ENCODE measurements at places on chromosomes 4 and X.

- no peak for DNase-seq
Measured at GRCh38 chr4:14262221-14262620, 634.7 kb upstream of the BOD1L1 start.

DNA sequence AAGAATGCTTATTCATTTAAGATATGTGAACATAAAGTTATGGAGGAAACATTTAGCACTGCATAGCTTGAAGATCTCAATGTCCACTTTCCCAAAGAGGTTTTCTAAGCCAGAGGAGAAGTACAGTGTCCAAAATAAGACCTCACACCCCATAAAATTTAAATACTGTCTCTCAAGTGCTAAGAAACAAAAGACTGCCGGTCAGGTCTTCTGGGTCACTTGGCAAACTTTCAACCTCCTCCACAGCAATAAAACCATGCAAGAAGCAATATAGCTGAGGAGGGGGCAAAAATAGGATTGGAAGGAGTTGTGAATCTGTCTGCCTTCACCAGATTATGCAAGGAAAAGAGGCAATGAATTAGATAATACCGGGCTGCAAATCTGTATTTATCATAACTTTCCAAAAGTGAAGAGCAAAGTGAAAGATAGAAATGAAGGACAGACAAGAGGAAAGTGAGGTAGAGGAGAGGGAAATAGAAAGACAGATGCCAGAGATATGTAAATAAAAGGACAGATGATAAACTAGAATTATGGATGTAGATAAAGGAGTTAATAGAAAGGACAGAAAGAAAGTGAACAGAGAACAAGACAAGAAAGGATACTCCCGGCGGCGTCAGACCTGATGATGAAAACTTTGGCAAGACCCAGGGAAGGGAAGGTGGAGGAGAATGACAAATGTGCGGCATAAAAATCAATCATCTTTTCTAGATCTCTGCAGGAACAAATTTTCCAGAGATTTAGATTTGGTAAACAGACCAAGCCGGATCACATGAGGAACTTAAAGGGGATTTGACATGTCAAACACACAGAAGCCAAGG is 152.7 kb upstream of the FAM241A start:
- no peak for DNase-seq

DNA sequence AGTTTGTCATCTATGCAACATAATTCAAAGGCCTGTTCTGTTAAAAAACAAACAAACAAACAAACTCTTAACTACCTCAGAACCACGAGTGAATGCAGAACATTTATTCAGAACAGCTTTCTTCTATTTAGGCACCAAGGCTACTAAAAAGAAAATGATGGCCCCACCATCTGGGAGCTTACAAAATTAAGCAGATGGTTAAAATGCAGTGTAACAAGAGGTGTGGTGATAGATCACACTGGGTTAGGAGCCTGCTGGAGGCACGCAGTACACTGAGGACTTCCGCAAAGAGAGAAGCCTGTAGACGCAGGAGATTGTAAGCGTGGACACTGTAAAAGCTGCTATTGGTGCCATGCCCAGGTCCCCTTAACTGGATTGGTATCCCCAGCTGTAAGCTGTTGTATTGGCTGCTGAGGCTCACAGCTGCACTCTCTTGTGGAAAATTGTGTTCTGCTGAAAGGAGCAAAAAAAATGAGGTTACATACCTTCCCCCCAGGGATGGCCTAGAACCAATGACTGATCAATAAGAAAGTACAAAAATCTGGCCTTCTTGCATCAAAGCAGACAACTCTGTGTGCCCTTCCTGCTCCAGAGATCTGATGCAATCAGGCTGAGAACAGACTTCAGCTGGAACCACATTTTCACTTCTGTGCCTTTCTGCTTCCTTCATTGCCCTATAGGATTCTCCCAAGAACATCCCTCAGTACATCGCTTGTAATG is 60.0 kb downstream of the SHROOM3 start:
- no peak for DNase-seq

GRCh38 chrX:135543924-135544323 is 23.5 kb downstream of the INTS6L start:
- no peak for DNase-seq

- DNase-seq, result no peak
Measured at GRCh38 chr4:79163981-79164490, 161.8 kb downstream of the NAA11 start.

GRCh38 chr4:140861359-140862176 is 105.4 kb upstream of the TBC1D9 start:
- peak; percentile 53 for DNase-seq

DNA sequence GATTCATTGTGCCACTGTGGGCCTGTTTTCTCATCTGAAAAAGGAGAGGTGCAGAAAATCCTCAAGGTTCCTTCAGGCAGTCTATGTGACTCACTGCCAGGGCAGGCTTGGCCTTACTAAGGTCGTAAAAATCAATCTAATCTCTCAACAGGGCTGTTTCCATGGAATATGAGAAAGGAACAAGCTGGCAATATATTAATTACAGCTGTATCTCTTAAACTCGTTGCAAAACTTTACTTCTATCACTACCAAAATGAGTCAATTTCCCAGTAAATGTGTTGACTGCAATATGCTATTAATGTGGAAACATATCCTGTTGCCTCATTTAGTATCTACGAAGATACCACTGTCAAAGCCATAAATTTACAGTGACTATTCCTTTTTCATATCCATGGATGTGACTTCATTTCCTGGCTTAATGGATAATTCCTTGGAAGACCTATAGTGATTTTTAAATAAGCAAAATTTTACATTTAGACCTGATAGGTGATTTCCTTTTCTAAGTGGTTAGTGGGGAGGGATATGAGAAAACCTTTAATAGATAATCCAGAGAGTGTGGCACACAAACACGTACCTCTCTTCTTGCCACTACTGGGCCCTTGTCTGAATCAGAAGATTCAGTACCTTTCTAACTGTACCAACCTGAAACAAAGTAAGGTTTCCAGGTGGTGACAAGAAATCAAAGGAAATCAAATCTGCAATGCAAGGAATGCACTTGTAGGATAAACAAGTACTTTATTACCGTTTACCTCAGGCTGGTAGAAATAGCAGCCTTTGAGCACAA is 127.4 kb upstream of the FTHL17 start:
- DNase-seq, result no peak

DNA sequence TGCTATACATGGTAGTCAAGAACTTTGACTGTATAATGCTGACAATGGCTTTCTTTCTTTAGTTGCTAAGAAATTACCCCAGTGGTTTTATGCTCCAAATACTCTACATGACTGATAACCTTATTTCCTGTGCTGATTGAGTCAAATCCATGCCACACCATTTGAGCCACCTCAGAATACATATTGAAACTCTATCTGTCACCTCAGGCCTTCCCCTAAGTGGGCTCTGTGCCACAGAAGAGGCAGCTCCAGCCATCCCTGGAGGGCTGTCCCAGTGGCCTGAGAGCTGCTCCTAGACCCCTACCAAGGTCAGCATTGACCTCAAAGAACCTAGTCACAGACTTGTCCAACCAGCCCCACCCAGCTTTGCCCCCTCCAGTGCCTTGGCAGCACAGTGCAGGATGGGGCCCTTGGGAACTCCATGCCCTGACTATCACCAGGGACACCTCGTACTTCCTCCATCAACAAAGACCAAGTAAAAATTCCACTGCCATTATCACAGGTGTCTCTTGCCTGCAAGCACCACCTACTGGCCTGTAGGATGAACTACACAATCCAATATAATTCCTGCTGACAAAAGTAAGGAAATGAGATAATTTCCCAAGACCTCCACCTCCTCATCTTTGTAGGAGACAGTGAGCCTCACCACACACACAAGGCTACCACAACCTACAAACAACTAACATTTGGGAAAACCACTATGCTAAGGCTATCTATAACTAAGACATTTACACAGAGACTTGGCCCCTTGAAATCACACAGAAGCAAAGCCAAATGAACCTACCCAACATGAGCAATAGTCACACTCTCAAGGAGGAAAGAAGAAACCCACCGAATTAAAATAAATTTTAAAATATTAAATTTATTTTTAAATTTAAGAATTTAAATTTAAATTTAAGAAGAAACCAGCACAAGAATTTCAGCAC is 239.9 kb downstream of the NKX6-1 start:
- DNase-seq, result no peak

- no peak for DNase-seq
Measured at GRCh38 chrX:154505734-154506133, 10.3 kb downstream of the FAM3A start.

GRCh38 chrX:49915361-49916222 is 6.8 kb upstream of the CLCN5 start:
- DNase-seq, result peak; percentile 34

- no peak for DNase-seq
Measured at GRCh38 chr4:123941306-123941705, 544.7 kb downstream of the SPRY1 start.

GRCh38 chr4:8165374-8165896 is 6.8 kb upstream of the ABLIM2 start:
- DNase-seq, result no peak

- no peak for DNase-seq
Measured at GRCh38 chrX:104411800-104412199, 154.2 kb upstream of the IL1RAPL2 start.

- no peak for DNase-seq
Measured at GRCh38 chr4:24650849-24651640, 66.7 kb upstream of the DHX15 start.

DNA sequence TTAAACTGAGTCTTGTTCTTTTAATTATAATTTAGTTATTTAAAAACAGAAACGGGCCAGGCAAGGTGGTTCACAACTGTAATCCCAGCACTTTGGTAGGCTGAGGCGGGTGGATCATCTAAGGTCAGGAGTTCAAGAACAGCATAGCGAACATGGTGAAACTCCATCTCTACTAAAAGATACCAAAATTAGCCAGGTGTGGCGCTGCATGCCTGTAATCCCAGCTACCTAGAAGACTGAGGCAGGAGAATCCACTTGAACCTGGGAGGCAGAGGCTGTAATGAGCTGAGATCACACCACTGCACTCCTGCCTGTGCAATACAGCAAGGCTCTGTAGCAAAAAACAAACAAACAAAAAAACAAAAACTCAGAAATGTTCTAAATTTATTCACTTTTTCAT is 852.9 kb downstream of the TECRL start:
- no peak for DNase-seq

- DNase-seq, result no peak
Measured at GRCh38 chr4:122689972-122690371, 42.5 kb upstream of the BBS12 start.

DNA sequence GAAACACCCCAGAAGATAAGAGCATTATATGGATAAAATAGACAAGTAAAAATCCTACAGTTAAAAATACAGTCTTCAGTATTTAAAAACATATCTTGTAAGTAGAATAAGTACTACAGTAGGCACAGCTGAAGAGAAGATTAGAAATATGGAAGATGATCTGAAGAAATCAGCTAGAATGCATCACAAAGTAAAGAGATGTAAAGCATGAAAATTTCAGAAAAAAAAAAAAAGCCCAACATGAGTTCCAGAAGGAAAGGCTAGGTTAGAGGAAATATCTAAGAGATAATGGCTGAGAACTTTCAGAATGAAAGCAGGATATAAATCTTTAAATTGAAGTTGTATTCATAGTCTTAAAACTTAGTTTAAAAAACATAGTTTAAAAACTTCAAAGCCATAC is 21.0 kb downstream of the EPGN start:
- DNase-seq, result no peak

DNA sequence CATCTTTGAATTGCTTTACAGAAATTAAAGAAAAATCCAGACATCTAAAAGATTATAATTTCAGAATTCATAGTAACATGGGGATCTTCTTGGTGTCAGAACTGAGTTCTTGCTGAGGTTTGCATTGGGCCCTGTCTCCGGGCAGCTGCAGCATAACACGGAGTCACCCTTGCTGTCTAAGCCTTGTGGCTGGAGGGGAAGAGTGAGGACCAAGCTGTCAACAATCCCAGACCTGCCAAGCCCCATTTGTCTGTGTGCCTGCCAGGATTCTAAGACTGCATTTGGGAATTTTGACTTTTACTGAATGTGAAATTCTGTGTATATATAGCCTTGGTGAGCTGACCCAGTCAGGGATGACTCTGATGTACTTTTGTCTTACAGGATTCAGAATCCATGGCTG is 25.2 kb upstream of the NAP1L5 start:
- no peak for DNase-seq

DNA sequence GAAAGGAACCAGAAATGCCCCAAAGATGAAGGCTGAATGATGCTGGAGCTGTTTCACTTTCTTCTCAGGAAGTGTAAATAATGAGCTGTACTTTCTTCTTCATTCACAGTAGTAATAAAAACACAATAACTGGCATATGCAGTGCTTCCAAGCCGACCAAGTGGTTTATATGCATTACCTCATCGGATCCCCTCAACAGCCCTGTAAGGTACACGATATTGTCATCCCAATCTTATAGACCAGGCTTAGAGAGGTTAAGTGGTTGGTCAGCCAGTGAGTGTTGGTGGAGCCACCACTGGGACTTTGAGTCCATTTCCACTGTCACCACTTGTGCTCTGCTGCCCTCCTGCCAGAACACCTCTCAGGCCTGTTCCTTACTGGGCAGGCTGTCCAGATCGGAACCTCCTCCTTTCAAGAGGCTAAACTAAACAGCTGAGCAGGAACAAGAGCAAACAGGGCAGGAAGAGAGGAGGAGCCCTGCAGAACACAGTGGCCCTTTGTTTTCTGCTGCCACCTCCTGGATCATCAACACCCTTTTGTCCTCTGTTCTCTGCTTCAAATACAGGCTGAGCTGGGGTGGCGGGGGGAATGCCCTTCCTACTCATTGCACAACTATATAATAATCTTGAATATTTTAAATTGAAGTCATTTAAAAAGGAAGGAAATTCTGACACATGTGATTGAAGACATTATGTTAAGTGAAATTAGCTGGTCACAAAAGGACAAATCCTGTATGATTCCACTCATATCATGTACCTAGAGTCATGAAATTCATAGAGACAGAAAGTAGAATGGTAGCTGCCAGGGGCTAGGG is 112.5 kb upstream of the ATP6AP2 start:
- peak; percentile 25 for DNase-seq

DNA sequence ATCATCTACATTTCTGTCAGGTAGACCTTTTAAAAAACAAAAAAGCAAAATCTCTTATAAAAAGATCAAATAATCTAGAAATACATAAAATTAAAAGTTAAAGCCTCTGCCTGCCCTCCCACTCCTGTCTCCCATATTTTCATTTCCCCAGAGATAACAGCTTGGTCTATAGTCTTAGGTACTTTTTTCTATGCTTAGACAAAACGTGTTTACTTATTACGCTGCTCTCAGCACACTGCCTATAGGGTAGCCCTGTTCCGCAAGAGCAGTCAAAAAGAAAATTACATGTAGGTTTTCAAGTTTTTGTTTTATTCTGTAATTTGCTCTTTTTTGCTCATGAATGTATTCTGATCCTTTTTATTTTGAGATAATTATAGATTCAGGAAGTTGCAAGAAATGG is 73.3 kb downstream of the TAF1 start:
- DNase-seq, result no peak

DNA sequence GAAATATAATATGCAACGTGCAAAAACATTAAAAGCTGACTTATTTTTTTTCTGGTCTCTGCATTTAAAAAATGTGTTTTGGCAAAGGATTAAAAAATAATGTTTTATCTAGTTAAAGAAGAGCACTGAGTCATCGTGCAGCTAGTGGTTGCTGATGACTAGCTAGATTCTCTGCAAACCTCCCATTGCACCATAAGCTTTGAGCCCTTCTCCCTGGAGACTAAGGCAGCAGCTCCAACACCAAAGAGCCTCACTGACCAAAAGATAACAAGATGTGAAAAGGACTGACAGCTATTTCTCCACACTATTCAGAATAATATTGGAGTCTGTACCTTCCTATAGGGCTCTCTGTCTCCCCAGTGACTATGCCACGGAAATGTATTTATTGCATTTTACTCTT is 424.3 kb downstream of the SLITRK2 start:
- no peak for DNase-seq

GRCh38 chr4:139761461-139761860 is 95.8 kb downstream of the MGST2 start:
- no peak for DNase-seq

Measured in NCI-H1436 (cell line).